ENCODE measurements at places on chromosomes 7 and 10. TPM values are rescaled to one million over a fixed set of nuclear protein-coding genes. Genes with fewer than 3 reads are reported as not detected.
A peak's percentile ranks its signal among the peaks of the same experiment; 100 is the strongest.

GRCh38 chr10:132113206-132113605 is 47.5 kb downstream of the JAKMIP3 start:
- H3K4me3 ChIP-seq, result no peak overlapping the region
- H3K27ac ChIP-seq, result no peak overlapping the region
- no peaks in the 10 kb centered on the region for H3K4me1 ChIP-seq
- DNase-seq, result peak; percentile 8
- H3K36me3 ChIP-seq, result no peaks in the 10 kb centered on the region
- H3K27me3 ChIP-seq, result no peaks in the 10 kb centered on the region

DNA sequence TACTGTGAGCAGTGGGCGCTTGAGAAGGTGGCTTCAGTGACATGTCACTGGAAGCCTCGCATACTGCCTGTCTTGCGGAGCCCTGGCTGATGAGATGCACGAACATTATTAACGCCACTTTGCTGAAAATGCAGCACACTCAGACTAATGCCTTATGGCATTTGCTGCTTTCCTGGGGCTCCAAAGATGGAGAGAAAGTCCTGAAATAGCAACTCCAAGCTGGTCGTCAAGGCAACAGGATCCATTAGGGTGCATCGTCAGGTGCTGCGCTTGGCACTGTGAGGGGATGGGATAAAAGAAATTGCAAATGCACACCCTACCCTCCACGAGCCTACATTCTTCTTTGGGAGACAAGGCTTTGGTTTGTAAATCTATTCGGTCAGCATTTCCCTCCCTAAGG is 592.5 kb downstream of the TYW1 start:
- H3K27me3 ChIP-seq, result no peaks in the 10 kb centered on the region
- no peaks in the 10 kb centered on the region for H3K4me1 ChIP-seq
- no peak for DNase-seq
- no peak overlapping the region for H3K4me3 ChIP-seq
- no peak overlapping the region for H3K27ac ChIP-seq

- H3K27ac ChIP-seq, result no peak overlapping the region
- no peak overlapping the region for H3K4me3 ChIP-seq
- no peaks in the 10 kb centered on the region for H3K36me3 ChIP-seq
Observed at GRCh38 chr7:66267249-66267648, 62.1 kb downstream of the TPST1 start.

- H3K27me3 ChIP-seq, result no peaks in the 10 kb centered on the region
- no peaks in the 10 kb centered on the region for H3K4me1 ChIP-seq
- H3K36me3 ChIP-seq, result no peaks in the 10 kb centered on the region
- H3K4me3 ChIP-seq, result no peak overlapping the region
- H3K27ac ChIP-seq, result no peak overlapping the region
Observed at GRCh38 chr10:8174762-8175161, 120.3 kb downstream of the GATA3 start.

- DNase-seq, result peak; percentile 70
- H3K4me1 ChIP-seq, result peaks cover 14% of the 10 kb centered on the region
- H3K36me3 ChIP-seq, result no peaks in the 10 kb centered on the region
Observed at GRCh38 chr10:43202657-43203447, 64.0 kb downstream of the RASGEF1A start.

GRCh38 chr10:114242235-114242634 is 3.2 kb downstream of the VWA2 start:
- no peak overlapping the region for H3K27ac ChIP-seq
- H3K27me3 ChIP-seq, result peaks cover 6% of the 10 kb centered on the region
- peaks cover 50% of the 10 kb centered on the region for H3K4me1 ChIP-seq
- no peak for DNase-seq
- no peaks in the 10 kb centered on the region for H3K36me3 ChIP-seq
- H3K4me3 ChIP-seq, result no peak overlapping the region

The ADRA2A gene
- total RNA-seq, result 4.9 TPM

DNA sequence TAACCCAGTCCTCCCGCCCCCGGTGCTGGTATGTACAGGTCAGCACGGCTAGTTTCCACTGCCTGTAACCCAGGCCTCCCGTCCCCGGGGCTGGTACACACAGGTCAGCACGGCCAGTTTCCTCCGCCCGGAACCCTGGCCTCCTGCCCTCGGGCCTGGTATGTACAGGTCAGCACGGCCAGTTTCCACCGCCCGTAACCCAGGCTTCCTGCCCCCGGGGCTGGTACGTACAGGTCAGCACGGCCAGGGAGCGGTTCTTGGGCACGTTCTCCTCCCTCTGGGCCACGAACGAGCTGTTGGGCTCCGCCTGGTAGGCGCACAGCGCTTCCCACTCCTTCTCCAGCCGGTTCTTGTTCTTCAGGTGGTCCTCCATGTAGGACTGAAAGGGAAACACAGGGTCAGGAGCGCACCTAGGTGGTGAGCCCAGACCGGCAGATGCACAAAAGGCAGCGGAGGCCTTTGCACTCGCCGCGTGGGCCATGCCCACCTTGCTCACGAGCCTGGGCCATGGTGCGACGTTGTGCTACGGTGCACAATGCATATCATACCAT is 284.4 kb downstream of the DNAJB6 start:
- no peak overlapping the region for H3K4me3 ChIP-seq
- H3K4me1 ChIP-seq, result no peaks in the 10 kb centered on the region
- peak; percentile 71 for DNase-seq
- no peak overlapping the region for H3K27ac ChIP-seq

GRCh38 chr7:158247758-158248487 is 339.7 kb downstream of the PTPRN2 start:
- no peaks in the 10 kb centered on the region for H3K36me3 ChIP-seq
- no peaks in the 10 kb centered on the region for H3K27me3 ChIP-seq
- no peak overlapping the region for H3K4me3 ChIP-seq
- no peaks in the 10 kb centered on the region for H3K4me1 ChIP-seq

DNA sequence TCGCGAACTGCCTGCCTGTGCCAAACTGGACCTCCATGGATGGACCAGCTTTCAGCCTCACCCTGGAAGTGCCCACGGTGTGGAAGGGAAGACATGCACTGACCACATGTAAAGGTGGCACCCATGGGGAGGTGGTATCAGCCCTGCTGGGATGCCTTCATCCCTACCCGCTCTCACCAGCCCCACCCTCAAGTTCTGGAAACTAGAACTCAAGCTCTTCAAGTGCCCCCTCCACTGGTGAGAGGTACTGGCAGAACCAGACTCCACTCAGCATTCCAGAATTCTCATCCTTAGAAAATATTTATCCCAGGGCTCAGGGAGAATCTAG is 5.9 kb downstream of the ZNF488 start:
- DNase-seq, result no peak
- no peaks in the 10 kb centered on the region for H3K4me1 ChIP-seq
- H3K4me3 ChIP-seq, result no peak overlapping the region

- no peak overlapping the region for H3K27ac ChIP-seq
- no peaks in the 10 kb centered on the region for H3K27me3 ChIP-seq
- DNase-seq, result no peak
- H3K36me3 ChIP-seq, result no peaks in the 10 kb centered on the region
Observed at GRCh38 chr10:97157578-97158095, 28.1 kb downstream of the SLIT1 start.

DNA sequence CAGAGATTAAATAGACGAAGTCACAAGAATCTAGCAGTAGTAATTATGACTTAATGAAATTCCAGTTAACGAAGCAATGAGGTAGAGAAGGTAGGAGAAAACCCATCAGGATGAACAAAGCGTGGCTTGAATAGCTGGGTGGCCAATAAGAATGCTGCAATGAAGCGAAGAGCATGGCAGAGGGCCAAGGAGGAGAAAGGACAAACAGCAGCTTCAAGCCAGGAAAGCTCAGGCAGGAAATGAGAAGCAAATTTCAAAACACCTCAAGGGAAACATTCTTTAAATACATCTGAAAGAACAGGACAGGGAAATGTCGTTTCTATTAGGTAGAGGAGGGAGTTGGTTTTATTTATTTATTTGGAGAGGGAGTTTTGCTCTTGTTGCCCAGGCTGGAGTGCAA is 122.5 kb downstream of the KIAA1217 start:
- H3K27me3 ChIP-seq, result no peaks in the 10 kb centered on the region
- H3K27ac ChIP-seq, result peak overlapping the region; percentile 60
- H3K4me1 ChIP-seq, result no peaks in the 10 kb centered on the region
- peak; percentile 52 for DNase-seq

GRCh38 chr7:17773289-17773626 is 167.0 kb downstream of the SNX13 start:
- peak; percentile 70 for DNase-seq
- no peak overlapping the region for H3K4me3 ChIP-seq
- no peak overlapping the region for H3K27ac ChIP-seq

All from upper lobe of left lung (tissue), 6 donors.